NCI-H1436 (cell line): ENCODE measurements at places on chromosomes 1 and 21.

DNA sequence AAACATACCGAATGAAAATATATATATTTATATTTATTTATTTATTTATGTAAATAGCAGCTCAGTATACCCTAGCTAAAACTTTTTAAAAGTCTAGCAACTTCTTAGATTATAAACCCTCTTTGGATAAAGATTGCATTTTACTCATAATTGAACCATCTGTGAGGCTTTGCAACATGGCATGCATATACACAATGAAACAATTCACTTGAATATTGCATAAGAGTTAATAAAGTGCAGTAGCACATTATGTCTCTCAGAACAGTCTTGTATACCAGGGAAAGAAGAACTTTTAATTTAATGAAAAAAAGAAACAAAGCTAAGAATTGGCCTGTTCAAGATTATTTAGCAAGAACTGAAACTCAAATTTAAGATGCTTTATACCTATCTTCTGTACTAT lies 1363.9 kb upstream of the ADGRL2 start:
- no peak for DNase-seq

GRCh38 chr1:13780780-13781179 lies 80.8 kb downstream of the PRDM2 start:
- DNase-seq: no peak

- peak; percentile 71 for DNase-seq
These were observed at the start of gene SLC45A3 for GRCh38 chr1:205680073-205680851. TSS of gene SLC45A3 (minus strand) at chr1:205680509. CDS start at chr1:205664656, 15,853 bp downstream.

DNA sequence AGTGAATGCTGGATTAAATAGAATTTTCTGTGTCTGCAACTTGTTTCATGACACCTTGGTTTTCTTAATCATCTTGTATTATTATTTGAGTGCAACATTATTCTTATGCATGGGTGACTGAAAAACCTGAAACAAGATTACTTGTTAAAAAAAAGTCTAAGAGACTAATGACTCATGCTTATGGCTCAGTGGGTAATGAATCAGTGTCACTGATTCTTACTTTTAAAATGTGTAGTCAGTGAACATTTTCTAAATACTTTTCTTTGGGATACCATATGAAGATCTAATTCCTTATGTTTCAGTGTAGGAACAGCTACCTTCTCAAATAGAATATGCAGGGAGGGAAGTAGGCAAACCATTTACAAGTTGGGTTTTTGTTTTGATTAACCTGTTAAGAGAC lies 65.5 kb downstream of the PRKAA2 start:
- no peak for DNase-seq

DNA sequence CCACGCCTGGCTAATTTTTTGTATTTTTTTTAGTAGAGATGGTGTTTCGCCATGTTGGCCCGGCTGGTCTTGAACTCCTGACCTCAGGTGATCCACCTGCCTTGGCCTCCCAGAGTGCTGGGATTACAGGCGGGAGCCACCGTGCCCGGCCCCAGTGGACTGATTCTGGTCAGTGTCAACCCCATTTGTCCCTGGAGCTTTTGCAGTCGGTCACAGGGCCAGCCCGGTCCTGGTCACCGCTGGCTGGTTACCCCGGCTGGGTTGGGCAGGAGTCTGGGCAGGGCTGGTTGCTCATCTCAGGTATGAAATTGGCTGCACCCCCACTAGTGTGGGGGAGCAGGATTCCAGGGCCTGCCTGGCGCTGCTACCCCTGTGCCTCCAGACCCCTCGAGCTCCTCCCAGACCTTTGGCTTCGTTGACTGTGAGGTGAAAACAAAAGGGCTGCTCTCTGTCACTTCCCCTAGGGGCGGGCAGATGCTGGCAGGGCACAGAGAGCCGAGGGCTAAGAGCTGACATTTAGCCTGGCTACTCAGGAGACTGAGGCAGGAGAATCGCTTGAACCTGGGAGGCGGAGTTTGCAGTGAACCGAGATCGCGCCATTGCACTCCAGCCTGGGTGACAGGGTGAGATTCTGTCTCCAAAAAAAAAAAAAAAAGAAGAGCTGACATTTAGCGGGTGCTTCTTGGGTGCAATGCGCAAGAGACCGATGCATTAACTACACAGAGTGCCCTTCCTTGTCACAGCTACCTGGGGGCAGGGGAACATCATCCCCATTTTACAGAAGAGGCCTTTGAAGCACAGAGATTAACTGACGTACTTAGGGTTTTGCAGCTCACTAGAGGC lies 10.6 kb downstream of the TNFRSF1B start:
- no peak for DNase-seq

GRCh38 chr21:36310016-36310415 lies 10.0 kb upstream of the MORC3 start:
- no peak for DNase-seq

DNA sequence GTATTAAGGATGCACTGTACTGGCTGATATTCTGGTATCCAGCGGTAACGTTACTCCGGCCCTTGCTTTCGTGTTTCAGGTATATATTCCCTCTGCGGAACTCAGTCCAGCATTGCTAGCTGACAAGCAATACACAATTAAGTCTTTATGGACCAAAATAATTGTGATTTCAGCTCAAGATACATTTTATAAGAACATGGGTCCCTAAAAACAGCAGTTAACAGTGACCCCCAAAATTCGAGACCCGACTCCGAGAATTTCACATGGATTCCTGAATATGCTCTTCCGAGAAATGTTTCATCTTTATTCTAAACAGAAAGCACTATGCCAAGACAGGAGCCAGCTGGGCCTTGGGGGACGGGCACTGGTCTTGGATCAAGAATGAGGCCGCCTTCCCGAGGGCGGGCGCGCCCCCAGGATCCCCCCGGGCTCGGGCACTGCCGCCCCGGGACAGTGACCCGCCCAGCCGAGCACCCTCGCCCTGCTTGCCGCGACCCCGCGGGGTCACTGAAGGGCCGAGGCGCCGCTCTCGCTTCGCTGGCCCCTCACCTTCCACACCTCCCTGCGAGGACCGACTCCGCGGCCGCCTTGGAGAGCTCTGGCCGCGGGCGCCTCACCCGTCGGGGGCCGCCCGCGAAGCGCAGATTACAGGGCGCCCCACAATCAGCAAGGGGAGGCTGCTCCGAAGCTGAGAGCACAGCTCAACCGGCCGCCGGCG lies 610 bp downstream of the SCYL3 start:
- DNase-seq: no peak

DNA sequence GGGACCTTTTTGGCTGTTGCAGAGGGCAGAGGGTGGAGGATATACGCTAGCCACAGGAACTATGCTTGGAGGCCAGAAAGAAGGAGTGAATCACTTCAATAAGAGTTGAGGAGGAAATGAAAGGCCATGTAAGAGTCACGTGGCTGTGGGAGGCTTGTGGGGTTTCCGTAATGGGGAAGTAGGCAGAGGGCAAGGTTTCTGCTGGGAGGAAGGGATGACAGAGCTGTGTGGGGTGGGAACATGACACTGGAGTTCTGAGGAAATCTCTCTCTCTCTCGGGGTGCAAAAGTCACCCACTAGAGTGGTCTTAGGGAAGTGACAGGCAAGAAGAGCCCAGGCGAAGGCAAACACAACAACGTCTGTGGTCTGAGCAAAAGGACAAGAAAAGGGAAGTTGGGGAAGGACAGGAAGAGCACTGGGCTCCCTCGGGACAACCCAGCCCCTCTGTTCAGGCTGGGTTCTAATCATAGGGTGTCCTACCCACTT lies 3.9 kb upstream of the CD1C start:
- no peak for DNase-seq

DNA sequence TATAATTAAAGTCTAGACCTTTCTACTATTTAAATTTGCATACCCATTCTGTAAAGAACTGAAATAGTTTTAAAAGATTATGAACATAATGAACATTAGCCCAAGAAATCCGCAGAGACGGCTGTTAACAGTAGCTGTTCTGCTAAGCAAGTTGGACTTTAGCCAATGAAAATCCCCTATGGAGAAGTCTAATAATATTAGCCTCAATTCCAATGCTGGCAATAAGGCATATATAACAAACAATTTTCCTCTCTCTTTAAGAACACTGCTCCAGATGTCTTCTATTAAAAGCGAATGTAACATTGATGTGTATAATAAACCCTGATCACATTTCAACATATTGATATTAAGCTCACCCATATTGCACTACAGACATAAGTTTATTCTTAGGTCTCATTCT lies 221.3 kb upstream of the KCTD3 start:
- no peak for DNase-seq

- peak; percentile 47 for DNase-seq
These were observed 618 bp downstream of the HNRNPR start for GRCh38 chr1:23343221-23344110.

DNA sequence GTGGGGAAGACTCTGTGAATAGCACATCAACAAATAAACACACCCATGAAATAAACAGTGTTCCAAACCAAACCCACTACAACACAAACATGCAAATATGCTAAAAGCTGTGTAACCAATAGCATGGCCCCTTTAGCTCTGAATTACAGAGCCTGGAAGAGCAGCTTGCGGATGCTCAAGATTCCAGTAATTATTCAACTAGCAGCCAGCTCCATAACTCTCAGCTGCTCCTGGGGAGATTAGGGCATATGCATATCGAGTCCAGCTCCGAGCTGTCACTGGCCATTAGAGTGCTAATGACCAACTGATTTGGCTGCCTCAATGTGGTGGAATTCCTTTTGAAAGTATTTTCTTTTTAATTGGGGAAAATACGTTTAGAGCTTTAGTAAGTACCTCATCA lies 207.1 kb downstream of the HHAT start:
- no peak for DNase-seq

DNA sequence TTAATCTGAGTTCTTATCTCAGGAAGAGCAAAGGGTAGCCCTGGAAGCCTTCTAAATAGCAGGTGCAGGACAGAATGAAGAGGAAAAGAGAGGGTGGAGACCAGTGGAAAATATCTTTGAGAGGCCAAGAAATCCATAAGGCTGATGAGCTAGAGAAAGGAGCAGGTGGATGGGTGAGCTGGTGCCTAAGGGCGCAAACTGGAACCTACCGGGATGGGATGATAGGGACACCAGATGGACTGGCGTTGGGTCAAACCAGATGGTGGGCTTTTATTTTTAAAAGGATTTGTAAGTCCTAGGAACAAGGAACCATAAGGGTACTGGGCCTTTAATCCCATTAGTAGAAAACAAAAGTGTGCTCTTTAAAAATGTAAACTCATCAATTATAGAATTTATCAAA lies 59.7 kb downstream of the RGL1 start:
- DNase-seq: no peak

- DNase-seq: no peak
These were observed 36.1 kb downstream of the SORT1 start for GRCh38 chr1:109361649-109362048.

GRCh38 chr1:153771841-153772593 lies 3.2 kb upstream of the SLC27A3 start:
- no peak for DNase-seq

DNA sequence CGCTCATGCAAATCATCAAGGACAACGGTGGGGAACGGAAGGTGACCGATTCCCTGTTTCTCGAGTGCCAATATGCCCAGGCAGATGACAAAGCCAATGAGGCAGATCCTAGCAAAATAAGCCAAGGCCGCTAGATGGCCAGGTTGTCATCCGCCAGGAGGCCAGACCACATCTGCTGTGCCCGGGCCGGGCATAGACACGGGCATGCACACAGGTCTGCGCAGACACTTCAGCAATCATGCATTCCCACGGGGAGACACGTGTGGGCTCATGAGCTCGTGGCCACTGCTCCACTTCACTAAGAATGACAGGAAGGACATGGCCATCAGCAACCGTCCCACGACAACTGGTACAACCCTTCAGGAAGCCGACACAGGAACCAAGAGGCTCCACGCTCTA lies 23.4 kb downstream of the WDR4 start:
- no peak for DNase-seq

GRCh38 chr21:44510508-44511218 lies 29.3 kb downstream of the KRTAP10-1 start:
- peak; percentile 76 for DNase-seq

- no peak for DNase-seq
These were observed 49.0 kb downstream of the SYT2 start for GRCh38 chr1:202661136-202661845.

- DNase-seq: peak; percentile 65
These were observed 1.0 kb downstream of the MARCKSL1 start for GRCh38 chr1:32334864-32335534.

GRCh38 chr1:43671626-43672330 lies 21.8 kb downstream of the KDM4A start:
- no peak for DNase-seq

GRCh38 chr1:208164609-208165008 lies 79.6 kb downstream of the PLXNA2 start:
- DNase-seq: no peak

GRCh38 chr1:15068997-15069396 lies 84.5 kb upstream of the TMEM51 start:
- DNase-seq: no peak

- peak; percentile 77 for DNase-seq
These were observed at the start of gene TTLL7 for GRCh38 chr1:83998498-83999315. TSS of gene TTLL7 (minus strand) at chr1:83999132. CDS start at chr1:83952211, 46,921 bp downstream.

DNA sequence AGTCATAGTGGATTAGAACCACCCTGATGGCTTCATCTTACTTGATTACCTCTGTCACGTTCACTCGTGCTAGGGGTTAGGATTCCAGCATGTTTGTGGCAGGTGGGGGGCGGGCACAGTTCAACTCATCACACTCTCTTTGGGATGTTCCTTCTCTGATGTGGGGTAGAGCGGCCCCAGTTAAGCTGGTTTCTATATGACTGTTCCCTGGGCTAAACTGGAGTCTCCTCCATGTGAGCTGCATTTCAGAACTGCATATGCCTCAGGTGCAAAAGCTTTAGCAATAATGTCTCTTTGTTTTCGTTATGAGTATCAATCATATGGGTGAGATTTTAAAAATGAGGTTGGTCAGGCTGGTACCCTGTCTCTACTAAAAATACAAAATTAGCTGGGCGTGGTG lies 393.2 kb downstream of the RPS6KC1 start:
- DNase-seq: no peak
